ENCODE measurements at places on chromosomes 2 and 18.

GRCh38 chr2:212892193-212892592 lies 259.2 kb downstream of the IKZF2 start:
- no peak for DNase-seq

DNA sequence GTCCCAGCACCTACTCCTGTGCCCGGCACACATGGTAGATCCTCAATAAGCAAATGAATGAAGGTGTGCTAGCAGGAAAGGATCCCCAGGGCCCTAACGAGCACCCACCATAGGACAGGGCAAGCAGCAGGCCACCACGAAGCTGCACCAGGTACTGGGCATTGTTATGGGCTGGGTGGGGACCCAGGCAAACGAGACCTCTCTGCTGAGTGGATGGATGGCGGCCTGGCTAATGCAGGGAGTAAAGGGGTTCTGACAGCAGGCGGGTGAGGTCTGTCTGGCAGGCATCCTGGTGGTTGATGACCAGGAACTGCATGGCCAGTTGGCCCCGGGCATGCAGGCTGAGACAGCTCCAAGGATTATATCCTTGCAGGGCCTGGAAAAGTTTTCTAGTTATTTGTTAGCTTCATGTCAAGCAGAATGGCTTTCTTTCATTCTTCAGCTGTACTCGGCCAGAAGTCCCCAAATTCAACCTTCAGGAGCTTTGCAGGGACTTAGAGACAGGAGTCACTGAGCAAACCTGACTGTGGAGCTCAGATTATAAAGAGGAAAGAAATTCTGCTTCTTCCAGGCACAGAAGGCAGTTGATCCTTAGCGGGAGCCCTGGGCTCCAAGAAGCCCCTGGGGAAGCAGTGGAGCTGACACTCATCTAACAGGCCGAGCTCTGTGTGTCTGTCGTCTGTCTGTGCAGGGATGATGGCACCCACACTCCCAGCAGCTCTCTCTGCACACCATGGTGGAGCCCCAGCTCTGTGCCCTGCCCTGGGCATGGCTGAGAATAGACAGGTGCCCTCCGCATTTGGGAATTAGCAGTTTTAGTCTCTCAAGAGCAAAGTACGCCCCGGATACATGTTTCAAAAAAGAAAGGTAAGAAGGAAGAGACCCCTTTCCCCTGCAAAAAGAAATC lies 51.2 kb downstream of the SDC1 start:
- DNase-seq = no peak

DNA sequence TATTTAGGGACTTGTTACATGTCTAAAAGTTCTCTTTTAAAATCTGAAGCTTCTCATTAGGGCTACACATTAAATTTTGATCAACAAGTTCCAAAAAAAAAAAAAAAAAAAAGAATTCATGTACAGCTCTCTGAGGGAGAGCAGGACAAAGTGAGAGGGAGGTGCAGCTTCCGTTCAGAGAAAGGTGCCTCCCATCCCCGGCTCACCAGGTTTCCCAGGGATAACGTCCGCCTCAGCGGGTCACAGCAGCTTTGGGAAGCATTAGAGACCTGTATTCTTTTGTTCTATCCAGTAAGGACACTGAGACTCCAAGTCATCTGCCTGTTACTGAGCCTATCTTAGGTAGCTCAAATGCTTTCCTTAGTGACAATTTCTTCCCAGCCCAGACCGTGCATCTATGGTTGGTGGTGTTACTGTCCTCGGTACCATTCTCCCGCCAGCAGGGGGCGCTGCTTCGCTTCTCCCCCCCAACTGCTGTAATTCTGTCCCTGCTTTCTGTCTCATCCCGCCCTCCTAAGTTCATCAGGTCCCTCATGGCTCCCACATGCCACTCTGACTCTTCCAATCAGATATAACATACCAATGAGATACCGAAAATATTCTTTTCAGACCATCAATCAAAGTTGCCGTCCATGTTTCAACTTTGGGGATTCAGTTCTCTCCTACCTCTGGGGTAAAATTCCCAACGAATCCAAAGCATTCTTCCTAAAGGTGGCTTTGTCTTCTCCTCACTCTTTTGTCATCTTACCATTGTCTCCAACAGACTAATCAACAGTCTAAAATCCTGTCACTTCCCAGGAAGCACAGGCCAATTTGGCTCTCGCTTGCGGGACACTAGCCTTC lies 466.5 kb downstream of the METTL4 start:
- DNase-seq = peak; percentile 13

GRCh38 chr2:119011162-119011909 lies 69.3 kb downstream of the MARCO start:
- DNase-seq = peak; percentile 54

GRCh38 chr18:52995875-52996274 lies 655.9 kb downstream of the DCC start:
- peak; percentile 82 for DNase-seq

All from NCI-H510A treated with DMSO at 0.1 percent for 48 hours (cell line).